Gastroesophageal sphincter (tissue), 4 donors: ENCODE measurements at places on chromosomes 5 and 9. TPM values are rescaled to one million over a fixed set of nuclear protein-coding genes. Genes with fewer than 3 reads are reported as not detected.

The TAF11L10 gene
- not detected for total RNA-seq

The SHOC1 gene
- not detected for total RNA-seq

The BTNL9 gene
- 7.5 TPM for total RNA-seq

The PCBD2 gene
- total RNA-seq = 8.9 TPM

The CARTPT gene
- 40.2 TPM for total RNA-seq

The PAXX gene
- 42.6 TPM for total RNA-seq

The MEIKIN gene
- total RNA-seq = 4.0 TPM

The SOHLH1 gene
- not detected for total RNA-seq

The TMEM252 gene
- total RNA-seq = not detected

The NUTM2F gene
- total RNA-seq = not detected

The PROB1 gene
- total RNA-seq = 1.2 TPM

The MELK gene
- 0.58 TPM for total RNA-seq

The TAS2R1 gene
- not detected for total RNA-seq

The ARL15 gene
- total RNA-seq = 10.6 TPM

- ATAC-seq = no peak
These were observed 652.3 kb downstream of the BNC2 start for GRCh38 chr9:16217943-16218701.

GRCh38 chr5:144085381-144085780 lies 85.1 kb downstream of the YIPF5 start:
- no peak for ATAC-seq

DNA sequence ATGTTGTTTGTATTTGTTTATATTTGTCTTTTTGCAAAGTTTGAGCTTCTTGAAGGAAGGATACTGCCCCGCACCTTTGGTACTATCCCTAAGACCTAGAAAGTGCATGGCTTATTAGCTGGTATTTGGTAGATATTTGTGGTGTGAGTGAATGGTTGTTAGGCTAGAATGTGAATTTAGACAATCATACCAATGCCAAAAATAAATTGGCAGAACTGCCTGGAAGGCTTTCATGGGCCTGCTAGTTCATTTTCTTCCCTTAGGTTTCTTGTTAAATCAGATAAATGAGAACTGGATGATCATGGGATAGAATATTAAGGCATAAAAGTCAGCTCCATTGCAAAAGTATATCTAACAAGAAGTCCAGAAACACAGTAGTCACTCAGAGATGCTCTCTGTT lies 147.5 kb upstream of the TSLP start:
- no peak for ATAC-seq

DNA sequence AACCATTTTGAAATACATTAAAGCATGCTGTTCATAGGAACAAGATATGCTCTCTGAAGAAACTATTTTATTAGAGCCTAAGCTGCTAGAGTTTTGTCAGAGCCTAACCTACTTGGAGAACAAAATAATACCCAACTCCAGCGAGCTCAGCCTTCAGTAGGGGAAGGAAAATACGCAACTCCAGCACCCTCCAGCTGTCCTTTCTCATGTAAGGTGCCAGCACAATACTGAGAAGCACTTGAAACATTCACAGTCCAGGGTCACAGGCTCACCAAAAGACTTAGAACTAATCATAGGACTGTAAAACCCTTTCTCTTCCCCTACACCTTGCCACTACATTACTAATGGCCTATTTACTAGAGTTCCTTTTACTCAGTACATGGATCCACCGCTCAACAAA lies 18.9 kb downstream of the DPYSL3 start:
- peak; percentile 60 for ATAC-seq

DNA sequence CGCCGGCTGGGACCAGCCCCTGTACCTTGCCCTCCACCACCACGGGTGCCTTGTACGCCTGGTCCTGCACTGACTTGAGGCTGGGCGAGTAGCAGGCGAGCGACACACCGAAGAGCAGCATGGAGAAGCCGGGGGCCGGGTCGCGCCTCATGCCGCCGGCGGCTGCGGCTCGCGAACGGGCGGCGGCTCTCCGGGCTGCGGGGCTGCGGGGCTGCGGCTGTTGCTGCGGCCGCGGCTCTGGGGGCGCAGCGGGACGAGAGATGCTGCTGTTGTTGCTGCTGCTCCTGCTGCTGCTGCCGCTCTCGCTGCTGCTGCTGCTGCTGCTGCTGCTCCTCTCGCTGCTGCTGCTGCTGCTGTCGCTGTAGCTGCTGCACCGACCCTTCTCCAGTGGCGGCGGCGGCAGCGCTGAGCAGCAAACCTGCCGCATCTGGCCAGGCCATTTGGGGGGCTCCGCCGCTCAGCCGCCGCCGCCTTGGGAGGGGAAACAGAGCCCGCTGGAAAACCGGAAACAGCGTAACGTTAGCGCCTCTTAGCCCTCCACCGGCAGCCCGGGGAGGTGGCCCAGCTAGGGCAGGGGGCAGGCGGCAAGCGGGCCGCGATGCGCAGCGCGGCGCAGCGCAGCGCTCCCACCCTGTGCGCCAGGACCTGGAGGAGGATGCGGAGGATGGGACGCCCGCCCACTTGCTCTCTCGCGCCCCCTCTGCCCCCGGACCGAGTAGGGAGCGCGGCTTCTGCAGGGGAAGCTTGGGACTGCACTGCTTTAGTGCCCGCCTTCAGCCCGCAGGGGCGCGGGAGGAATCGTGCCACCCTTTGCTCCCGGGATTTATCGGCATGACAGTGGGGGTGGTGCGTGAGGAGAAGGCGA lies at the start of gene NRG2:
TSS of gene NRG2 (minus strand) at position 657 of the 865 bp plus-strand sequence.
- peak; percentile 90 for ATAC-seq

DNA sequence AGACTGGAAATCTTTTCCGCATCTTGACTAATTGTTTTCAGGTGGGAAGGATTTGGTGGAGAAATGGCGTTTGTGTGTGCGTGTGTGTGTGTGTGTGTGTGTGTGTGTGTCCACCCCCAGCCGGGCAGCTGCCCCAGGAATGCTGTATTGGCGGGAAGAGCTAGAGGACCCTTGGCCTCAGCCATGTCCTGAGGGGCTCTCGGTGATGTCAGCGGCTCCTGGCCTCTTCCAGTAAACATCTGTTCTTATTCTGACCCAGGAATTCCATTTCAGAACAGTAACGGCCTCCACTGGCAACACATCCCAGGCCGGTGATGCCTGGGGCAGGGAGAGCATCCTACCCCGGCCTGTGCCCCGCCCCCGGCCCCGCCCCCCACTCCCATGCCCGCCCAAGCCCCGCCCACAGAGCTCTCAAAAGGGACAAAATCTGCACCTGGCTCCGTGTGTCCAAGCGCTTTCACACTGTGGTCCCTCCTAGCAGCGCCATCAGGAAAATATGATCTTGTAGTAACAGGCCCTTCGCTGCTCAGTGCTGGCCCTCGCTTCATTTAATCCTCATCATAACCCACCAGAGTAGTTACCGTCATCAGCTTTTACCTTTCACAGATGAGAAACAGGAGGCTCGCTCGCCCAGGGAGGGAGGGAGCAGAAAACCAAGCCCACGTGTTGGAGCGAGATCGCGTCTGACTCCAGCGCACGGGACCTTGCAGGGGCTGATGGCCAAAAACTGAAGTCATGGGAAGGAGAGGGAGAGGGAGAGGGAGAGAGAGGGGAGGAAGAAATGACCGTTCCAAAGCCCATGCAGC lies 18.9 kb downstream of the ADAMTS2 start:
- ATAC-seq = peak; percentile 92

- no peak for ATAC-seq
These were observed 14.4 kb upstream of the PLEKHG4B start for GRCh38 chr5:77546-77945.

GRCh38 chr9:116274293-116274692 lies 120.7 kb downstream of the PAPPA start:
- ATAC-seq = no peak

DNA sequence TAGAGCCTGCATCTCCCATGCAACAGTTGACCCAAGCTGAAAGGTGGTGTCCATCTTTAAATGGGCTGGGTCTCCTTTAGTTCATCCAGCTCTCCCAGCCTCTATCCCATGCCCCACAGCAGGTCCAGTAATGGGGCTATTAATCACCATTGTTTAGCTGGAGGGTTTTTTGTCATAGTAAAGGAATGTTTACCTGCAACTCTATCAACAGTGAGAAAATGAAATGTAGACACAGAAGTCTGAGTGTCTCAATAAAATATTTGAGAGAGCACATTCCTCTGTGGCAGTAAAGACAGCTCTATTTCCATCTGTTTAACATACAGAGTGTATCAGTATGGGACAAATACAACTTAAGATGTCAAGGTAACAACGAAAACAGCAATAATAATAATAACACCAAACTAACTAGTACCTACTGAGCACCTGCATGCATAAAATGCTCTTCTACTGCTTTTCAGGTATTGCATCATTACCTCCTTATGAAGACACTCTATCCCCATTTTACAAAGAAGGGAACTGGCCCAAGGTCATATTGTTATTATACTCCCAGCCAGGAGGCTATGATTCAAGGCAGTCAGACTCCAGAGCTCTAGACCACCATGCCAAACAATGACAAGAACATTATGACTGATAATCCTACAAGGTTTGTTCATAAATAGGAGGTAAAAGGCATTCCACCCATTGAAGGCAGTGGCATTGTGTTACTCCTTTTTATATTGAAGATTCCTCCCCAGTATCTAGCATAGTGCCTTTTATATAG lies 21.0 kb upstream of the C5orf58 start:
- no peak for ATAC-seq

GRCh38 chr5:31944684-31945445 lies 229.3 kb downstream of the GOLPH3 start:
- no peak for ATAC-seq

- ATAC-seq = no peak
These were observed 98.0 kb upstream of the TSLP start for GRCh38 chr5:110973510-110973909.

GRCh38 chr5:17361331-17361730 lies 136.7 kb upstream of the TAF11L2 start:
- ATAC-seq = no peak

DNA sequence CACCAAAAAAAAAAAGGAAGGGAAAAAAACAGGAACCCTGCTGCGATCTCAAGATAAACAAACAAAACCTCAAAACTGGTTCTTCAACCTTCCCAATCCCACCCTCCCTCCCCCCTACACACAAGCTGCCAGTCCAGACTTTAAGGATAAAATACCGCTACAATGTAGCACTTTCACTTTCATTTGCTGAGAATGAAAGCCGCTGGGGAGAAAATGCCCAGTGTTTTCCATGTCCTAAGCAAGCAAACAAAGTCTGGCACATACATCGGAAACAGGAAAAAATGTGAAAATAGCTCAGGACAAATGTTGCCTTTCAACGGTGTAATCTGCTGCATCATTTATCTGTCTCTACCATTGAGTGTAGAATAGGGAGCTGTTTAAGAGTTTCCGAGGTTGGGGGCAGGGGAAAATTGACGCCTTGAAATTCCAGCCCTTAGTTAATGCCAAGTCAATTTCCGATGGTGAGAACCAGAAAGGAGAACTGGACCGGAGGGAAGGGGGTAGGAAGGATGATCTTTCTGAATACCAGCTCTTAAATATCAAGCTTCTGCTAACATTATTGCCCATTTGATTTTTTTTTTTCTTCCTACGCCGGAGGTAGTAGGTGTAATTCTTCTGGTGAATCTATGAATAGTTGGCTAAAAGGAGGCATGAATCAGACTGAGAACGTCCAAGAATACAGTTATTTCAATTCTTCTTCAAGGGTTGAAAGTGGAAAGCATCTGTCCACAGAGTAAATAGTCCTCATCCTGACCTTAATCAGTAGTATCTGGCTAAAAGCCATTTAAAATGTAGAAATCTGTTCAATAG lies 1.2 kb upstream of the ADAMTS6 start:
- no peak for ATAC-seq

- no peak for ATAC-seq
These were observed 172.7 kb upstream of the RIOK2 start for GRCh38 chr5:97355775-97356174.

DNA sequence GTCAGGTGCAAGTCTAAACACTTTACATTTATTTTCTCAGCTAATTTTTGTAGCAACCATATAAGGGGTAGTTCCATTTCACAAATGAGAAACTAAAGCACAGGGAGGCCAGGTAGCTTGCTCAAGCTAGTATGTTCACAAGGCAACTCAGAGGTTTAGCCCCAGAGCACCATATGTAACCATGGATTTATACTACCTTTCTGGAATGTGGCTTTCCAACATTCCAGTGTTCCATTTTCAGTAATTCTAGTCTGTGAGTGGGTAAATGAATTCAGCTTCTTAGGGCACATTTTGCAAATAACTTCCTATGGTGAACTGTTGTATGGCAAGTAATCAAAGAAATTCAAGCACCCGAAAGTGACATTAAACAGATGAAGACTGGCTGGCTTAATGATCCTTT lies 25.0 kb upstream of the CAST start:
- ATAC-seq = no peak

- ATAC-seq = no peak
These were observed 20.4 kb upstream of the UBAP1 start for GRCh38 chr9:34158362-34158869.

- no peak for ATAC-seq
These were observed 1.0 kb upstream of the MXD3 start for GRCh38 chr5:177312649-177313181.

- ATAC-seq = no peak
These were observed 189.2 kb downstream of the FSTL4 start for GRCh38 chr5:133423011-133423617.

DNA sequence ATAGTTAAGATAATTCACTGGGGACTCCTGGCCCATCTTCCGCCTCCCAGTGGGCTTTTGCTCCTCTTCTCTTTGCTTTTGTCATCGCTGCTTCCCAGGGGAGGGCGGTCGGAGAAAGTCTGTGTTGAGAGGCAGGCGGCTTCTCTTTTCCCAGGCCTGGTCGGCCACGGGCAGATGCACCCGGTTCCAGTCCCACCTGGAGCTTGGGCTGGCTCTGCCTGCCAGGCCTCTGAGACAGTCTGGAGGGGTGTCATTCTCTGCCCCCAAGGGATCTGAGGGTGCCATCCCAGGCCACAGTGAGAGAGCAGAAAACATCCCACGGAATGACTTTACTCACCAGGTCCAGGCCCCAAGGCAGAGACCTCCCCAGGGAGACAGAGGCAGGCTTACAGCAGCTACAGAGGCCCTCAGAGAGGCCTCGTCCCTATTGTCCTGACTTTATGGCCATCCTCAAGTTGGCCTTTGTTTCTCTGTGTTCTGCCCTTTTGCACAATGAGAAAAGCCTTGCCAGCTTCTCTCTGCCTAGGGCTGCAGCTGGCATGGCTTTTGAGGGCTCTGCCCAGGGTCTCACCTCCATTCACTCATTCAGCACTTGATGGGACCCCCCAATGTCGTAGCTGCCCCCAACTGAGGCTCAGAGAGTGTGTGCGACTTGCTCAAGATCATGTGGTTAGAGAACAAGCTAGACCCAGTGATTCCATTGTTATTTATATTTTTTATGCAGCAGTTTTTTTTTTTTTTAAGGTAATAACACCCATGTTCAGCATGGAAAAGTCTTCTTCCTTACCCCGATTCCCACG lies 44.2 kb upstream of the BOD1 start:
- no peak for ATAC-seq

GRCh38 chr5:112283943-112284929 lies 134.8 kb downstream of the EPB41L4A start:
- no peak for ATAC-seq

DNA sequence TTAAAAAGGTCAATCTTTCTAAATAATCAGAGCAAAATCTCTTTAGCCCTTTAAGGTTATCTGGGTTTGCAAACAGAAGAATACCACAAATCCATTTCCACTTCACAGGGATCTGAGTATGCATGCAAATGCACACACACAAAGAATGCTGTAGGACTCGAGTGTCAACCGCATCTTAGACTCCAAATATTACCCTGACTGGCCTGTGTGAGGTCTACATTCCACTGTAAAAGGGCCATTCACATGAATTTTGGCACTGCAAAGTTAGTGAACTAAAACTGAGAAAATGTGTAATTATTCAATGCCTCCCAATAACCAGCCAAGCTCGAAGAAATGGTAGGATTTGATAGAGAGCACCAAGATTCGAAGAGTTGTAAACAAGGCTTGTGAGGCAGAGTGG lies 199.9 kb downstream of the AGTPBP1 start:
- ATAC-seq = no peak
